T-helper 1 cell (primary cell): ENCODE measurements at places on chromosomes 2 and 18.

GRCh38 chr2:217521820-217522219, 481.0 kb downstream of the TNS1 start:
- no peak for DNase-seq

GRCh38 chr2:112493048-112493447, 11.1 kb downstream of the TTL start:
- no peak for DNase-seq

GRCh38 chr18:63318889-63319382, 633 bp downstream of the BCL2 start:
- no peak for DNase-seq

DNA sequence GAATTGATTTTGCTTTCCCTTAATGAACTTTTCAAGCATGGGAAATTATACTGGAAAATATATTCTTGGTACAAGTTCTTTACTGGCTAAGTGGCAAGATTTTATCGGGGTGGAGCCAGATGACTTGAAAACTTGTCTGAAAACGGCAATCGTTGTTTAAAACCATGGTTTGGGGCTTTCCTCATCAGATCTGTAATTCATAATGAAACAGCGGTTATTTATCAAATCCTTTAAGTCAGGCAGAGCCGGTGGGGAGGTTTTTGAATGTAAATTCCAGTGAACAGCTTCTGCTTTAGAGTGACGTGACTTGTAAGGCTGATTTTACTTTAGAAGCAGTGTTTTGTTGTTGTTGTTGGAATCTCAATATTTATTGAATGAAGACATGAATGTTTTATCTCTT, 2.6 kb downstream of the SEC11C start:
- peak; percentile 67 for DNase-seq

- no peak for DNase-seq
These were observed 204.5 kb downstream of the ACKR3 start for GRCh38 chr2:236774171-236774570.

- DNase-seq = no peak
These were observed 13.8 kb downstream of the NBAS start for GRCh38 chr2:15547115-15547876.

DNA sequence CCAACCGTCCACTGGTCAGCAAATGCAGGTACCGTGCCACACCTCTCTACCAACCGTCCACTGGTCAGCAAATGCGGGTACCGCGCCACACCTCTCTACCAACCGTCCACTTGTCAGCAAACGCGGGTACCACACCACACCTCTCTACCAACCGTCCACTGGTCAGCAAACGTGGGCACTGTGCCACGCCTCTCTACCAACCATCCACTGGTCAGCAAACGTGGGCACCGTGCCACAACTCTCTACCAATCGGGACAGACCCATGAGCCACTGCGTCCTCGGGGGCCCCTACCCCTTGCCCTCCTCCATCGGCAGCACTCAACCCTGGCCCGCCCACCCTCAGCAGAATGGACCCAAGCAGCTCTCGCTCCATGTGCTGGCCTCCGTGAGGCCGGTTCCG, 226.4 kb upstream of the SALL3 start:
- DNase-seq = no peak

DNA sequence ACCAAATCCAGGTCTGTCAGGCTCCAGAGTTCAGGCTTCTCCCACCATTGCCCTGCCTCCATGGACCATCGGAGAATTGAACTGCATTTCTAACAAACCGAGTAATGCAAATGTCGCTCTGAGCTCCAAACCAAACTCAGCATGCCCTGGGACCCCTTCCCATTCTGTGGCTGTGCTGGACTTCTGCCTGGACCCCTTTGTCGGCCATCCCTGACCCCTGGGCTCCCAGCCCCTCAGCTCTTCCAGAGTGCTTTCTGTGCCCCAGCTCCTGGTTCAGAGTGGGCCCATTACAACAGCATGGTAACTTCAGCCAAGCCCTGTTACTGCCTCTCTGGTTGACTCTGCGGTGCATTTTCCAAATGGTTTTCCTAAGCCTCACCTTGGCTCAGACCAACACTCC, 55.1 kb upstream of the MAPRE3 start:
- DNase-seq = no peak

DNA sequence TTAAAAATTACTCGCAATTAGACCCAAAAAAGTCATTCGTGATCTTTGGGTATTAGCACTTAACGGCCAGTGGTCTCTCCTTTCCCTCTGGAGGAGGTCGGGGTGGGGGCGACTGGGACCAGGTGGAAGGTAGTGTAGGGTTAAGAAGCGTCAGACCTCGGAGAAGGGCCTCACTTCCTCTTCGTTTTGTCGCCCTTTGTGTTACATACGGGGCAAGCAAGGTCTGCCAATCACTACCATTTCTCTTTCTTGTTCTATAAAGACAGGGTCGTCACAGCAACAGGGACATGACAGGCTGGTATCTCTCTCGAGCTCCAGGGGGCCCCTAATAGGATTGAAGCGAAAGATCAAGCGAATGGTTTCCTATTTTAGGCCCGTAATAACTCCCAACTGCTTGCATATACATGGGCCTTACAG, 136.6 kb downstream of the INSIG2 start:
- DNase-seq = no peak
